ENCODE measurements at places on chromosomes 5 and 9. TPM values are rescaled to one million over a fixed set of nuclear protein-coding genes. Genes with fewer than 3 reads are reported as not detected.

DNA sequence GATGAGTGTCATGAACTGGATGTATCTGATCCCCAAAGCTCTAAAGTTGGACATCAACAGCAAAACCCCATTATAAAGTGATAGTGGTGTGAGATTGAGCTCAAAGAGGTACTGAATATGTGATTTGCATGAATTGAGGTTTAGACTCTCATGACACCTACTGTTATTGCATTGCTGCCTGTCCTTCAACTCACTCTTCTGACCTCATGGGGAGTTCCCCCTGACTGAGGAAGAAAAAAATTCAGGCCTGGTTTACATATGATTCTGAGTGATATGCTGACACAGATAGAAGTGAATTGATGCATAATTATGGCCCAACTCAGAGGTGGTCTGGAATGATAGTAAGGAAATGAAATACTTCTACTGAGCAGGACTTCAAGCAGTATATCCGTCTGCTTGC lies 76.2 kb upstream of the CHD1 start:
- DNase-seq, result no peak

Gene PROB1
- 3.6 TPM for total RNA-seq

DNA sequence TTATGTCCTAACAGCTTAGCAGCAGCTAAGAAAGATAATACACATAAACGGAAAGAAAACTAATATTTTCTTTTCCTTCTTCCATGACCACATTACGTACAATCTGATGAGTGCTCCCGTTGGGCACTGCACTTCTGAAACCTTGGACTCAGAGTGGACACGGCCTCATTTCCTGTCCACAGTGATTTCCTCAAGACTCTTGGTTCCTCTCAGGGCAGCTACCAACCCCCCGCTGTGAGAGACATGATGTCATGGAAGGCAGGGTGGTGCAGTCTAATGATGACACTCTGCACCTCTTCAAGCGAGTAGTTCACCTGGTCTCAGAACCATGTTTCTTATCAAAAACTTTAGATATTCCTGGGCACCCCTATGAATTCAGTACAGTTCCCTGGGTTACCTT lies 68.7 kb upstream of the CTSL start:
- DNase-seq, result no peak

Gene RNF145
- 64.2 TPM for total RNA-seq

DNA sequence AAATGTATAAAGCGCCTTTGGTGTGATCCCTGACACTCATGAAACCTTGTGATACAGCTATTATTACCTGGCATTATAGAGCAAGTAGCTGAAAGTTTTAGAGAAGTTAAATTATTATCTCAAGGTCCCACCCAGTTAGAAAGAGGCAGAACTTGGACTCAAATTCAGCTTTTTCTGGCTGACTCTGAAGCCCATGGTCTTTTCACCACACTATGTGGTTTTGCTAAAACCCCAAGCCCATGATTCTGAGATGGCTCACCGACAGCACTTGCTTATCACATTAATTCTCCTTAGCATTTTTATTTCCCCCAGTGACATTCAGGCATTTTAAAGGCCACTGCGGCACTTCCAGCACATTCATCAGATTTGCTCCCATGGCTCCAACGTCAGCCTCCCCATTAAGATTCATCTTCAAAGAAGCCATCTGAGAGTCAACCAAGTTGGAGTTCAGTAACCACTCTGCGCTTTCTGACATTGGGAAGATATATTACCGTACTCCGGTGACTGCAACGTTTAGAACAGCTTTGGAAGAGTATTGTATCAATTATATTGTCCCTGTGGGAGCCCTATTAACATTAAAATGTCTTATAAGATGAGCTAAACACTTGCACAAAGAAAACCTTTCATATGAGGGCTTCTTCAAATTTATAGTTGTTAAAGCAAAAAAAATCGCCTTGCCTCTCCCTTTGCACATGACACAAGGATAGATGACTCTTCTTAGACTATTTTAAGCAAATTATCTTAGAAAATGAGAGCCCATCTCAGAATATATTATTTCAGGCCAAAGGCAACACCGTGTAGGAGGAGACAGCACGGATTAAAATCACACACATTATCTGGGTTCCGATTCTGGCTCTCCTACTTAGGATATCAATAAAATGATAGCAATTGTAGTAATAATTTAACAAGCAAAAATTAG lies 638.1 kb downstream of the ACTL7B start:
- DNase-seq, result no peak

DNA sequence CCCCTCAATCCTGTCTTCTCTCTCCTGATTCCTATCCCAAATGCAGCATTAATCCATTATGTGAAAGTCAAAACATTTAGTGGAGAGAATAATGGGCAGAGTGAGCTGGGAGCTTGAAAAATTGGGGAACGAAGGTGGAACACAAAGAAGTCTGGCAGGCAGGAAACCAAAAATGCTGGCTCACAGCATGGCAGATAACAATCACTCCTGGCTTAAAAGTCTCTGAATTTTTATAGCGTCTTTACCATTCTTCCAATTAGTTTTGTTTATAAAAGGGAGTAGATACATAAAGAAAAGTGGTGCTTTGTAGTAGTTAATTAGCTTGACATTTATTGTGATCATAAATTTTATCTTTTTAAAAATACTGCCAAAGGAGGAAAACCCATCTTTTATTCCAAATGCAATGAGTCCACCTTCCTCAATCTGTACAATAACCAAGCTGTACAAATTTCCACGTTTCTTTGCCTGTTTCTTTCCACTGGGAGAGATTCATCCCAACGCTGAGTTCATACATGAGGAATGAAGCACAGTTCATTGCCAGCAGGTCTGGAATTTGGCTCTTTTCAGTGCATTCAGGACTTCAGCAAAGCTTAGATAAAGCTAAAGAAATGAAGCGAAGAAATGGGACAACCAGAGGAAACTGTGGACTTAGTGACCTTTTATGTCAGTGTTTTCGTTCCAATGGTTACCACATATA lies 174.7 kb downstream of the HMHB1 start:
- DNase-seq, result no peak
